DMS79 (cell line): ENCODE measurements at places on chromosomes 12 and 14.

DNA sequence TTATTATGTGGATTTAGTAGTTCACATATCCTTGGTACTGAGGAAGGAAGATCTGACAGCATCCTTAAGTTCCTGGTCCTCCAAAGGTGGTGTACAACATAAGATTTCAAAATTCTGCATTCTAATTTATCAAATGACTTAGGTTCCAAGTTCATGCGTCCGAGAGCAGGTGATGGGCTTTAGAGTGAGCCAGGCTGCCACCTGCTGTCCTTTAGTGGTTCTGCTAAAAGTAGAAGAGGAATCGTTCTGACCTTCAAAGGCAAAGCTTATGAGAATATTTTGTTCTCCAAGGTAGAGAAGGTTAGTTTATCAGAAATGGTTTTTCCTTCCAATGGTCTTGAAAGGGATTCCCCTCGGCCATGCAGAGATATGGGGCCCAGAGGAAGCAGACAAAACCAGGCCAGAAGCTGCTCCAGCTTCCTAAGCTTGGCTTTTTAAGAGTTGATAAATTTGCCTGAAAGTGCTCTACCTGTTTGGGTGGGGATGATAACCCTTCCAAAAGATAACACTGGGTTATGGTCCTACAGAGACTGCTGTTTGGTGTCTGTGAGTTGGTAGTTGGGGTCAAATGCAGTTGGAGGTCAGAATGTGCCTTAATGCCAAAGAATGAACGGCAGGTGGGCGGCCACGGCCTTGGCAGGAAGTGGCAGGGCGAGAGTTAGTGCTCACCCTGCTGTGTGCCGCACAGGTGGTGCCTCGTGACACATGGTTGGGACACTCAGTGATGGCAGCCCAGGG lies 29.1 kb upstream of the LRTM2 start:
- DNase-seq: peak; percentile 13

- DNase-seq: no peak
Observed at GRCh38 chr12:52227606-52228166, 5.4 kb upstream of the KRT7 start.

DNA sequence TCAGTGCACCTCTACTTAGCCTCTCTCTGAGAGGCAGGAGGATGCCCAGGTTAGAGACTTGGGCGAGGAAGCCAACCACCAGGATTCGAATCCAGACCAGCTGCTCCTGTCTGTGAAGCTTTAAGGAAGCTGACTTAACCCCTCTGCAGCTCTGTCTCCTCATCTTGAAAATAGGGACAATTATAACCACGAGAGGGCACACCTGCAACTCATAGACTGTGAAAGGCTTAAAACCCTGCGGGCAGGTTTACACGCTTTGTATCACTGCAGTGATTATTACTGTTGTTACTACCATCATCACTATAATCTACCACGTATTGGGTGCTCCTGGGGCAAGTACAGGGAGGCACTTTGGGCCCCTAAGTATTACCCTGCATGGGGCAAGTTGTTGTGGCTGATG lies 379.8 kb downstream of the VRK1 start:
- DNase-seq: no peak

DNA sequence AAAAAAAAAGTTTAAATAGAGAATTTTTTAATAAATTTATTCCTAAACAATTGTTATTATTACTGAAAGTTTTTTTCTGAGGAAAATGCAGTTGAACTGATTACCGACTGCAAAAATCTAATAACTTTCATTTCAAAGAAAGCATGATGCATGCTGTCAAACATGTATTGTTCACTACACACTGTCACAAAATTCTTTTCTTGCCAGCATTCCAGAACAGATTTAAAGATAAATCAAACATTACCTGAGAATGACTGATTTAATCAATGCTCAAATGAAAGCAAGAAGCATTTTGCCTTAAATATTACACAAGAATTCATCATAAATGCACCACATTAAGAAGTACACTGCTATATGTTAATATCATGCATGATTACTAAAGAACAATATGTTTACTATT lies 588.3 kb downstream of the SLC16A7 start:
- no peak for DNase-seq

DNA sequence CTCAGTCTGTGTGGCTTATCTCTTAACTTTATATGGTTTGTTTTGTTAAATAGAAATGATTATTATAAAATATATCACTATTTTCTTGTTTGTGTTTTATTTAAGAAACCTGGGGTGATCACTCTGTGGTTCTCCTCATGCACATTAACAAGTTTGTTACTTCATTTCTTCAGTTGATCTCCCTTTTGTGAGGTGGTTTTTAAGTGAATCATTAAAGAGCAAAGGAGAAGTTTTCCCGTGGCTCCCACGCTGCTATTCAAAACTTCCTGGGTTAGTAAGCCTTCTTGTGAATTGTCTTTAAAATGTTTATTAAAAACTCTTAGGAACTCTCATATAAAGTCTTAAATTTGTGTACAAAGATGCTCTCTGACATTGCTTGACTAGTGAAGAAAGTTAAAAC lies 11.8 kb downstream of the ADIPOR2 start:
- DNase-seq: no peak

DNA sequence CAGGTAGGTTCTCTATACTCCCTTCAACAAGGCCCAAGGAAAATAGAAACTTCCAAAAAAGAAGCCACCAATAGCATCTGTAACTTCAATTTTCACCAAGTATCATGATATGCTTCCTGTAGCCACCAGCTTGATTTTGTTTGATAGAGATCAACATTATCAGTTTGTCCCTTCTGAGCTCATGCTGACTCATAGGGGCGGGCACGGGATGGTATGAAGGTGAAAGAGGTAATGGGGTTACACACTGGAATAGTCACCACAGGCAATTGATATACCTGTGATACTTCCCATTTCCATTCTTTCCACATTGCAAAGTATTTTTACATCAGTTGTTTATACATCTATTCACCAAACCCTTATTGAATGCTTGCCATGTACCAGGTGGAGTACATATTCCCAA lies 134.1 kb downstream of the KCNA5 start:
- no peak for DNase-seq

- DNase-seq: peak; percentile 98
Observed at GRCh38 chr12:109291521-109292341, 17.4 kb downstream of the FOXN4 start.

DNA sequence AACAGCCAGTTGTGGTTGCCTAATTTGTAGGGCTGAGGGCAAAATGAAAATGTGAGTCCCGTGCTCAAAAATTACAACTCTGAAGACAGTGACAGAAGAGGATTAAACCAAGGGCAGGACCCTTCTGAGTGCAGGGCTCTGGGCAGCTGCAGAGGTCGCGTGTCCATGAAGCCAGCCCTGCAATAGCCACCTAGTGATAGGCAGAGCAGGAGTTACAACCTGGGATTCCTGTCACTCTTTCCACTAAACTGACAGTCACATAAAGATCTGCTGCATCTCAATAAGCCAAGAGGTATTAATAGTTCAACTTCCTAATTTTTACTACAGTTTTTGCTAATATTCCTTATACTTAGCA lies 94.1 kb downstream of the SLC2A13 start:
- DNase-seq: no peak

DNA sequence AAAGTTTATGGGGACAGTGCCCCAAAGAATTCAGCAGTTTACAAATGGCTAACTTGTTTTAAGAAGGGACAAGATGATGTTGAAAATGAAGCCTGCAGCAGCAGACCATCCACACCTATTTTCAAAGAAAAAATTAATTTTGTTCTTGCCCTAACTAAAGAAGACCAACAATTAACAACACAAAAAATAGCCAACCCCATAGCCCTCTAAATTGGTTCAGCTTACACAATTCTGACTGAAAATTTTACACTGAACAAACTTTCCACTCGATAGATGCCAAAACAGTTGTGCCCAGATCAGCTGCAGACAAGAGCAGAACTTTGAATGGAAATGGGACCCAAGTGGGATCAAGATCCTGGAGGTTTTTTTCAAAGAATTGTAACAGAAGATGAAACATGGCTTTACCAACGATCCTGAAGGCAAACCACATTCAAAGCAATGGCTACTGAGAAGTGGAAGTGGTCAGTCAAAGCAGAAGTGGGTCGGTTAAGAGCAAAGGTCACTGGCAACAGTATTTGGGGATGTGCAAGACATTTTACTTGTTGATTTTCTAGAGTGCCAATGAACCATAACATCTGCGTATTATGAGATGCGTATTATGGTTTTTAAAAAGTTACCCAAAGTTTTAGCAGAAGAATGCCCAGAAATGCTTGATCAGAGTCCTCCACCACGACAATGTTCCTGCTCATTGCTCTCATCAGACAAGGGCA lies 30.0 kb downstream of the SLC39A9 start:
- no peak for DNase-seq

DNA sequence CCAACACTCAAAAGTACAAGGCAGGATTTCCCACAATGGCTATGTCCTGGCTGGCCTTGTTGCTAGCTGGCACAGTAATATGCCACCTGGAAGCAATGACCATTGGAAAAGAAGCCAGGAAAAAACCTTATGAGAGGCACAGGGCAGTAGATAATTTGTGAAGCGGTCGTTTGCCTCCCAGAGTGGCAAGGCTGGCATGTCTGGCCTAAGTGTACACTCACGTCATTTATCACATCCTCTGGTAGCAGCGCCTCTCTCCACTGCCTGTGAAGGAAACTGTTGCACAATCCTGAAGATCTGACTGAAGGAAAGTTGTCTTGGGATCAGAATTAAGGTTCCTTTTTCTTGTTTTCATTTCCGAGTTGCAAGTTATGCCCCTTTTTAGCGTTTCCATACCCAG lies 408.5 kb downstream of the ZFP36L1 start:
- no peak for DNase-seq
